Stimulated activated CD4-positive, alpha-beta T cell treated with anti-CD3 and anti-CD28 coated beads, Interleukin-12 subunit alpha, Interleukin-12 subunit beta, amount 100 ng/mL, for 48 hours (primary cell): ENCODE measurements at places on chromosomes 4 and X.

DNA sequence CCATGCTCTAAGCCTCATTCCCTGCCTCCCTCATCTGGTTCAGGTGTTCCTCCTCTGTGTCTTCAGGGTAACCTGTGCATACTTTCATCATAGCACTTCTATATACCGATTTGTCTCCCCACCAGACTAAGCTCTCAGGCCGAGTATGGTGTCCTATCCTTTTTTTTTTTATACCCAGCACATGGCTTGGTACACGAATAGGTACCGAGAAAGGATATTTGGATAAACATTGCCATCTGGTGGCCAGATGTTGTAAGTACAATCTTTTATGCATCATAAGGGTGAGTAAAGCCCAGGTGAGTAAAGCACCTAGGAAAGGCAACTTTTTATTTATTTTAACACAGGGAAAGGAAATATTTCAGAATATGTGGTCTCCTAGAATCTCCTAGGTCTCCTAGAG is 68.4 kb downstream of the MID2 start:
- no peak for DNase-seq

DNA sequence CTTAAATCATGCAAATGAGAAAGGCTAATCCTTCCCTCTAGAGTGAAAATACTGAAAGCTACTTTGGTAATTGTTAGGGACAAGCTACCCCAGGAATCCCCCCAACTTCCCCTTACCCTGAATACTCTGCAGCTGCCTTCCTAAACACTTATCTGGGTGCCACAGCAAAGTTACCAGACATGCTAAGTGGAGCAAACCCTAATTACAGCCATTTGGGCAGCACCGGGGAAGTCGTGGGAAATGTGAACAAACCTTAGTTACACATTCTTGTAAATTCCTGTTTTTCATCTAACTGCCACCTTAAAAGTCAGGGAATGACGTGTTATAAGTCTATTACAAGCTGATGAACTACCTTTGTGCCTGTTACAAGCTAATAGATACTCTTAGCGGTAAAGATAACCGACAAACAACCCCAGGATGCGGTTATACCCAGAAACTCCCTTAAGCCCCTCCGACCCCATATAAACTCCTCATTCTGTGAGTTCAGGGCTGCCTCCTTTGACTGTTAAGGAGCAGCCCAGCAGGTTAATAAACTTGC is 66.0 kb upstream of the PLAC8 start:
- DNase-seq, result no peak

DNA sequence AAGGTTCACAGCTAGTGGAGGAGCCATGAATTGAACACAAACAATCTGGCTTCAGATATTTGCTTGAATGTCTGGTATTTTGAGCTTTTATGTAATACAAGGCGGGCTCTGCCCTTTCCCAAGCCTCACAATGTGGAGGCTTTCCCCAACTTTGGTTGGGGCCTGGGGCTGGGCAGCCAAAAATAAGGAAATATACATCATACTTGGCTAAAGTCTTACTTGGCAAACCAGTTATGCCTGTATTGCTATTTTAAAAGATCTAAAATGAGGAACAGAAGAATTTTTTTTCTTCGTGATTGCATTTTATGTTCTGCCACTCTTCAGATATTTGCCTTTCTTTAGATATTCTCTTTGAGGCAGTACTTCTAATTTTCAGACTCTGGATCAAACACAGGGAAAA is 26.1 kb downstream of the ARFIP1 start:
- DNase-seq, result no peak

- DNase-seq, result no peak
Observed at GRCh38 chr4:165222651-165222994, 15.3 kb downstream of the KLHL2 start.

DNA sequence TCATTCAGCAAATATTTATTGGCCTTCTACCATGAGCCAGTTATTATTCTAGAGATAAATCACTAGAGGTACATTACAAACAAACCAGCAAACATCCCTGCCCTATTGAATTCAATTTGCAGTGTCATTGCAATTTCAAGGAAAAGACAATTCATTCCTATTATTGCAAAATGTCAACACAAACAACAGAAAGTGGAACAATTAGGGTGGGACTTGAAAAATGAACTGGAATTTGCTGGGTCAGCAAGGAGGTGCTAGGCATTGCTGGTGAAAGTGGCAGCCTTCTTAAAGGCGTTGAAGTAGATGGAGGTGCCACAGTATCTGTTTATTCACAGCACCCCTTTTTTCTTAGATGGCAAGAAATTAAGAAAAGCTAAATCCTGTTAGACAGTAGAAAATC is 224.0 kb upstream of the BMP3 start:
- no peak for DNase-seq

GRCh38 chr4:148827781-148828180 is 385.6 kb upstream of the NR3C2 start:
- no peak for DNase-seq

- DNase-seq, result no peak
Observed at GRCh38 chr4:17469931-17470674, 41.8 kb downstream of the QDPR start.

DNA sequence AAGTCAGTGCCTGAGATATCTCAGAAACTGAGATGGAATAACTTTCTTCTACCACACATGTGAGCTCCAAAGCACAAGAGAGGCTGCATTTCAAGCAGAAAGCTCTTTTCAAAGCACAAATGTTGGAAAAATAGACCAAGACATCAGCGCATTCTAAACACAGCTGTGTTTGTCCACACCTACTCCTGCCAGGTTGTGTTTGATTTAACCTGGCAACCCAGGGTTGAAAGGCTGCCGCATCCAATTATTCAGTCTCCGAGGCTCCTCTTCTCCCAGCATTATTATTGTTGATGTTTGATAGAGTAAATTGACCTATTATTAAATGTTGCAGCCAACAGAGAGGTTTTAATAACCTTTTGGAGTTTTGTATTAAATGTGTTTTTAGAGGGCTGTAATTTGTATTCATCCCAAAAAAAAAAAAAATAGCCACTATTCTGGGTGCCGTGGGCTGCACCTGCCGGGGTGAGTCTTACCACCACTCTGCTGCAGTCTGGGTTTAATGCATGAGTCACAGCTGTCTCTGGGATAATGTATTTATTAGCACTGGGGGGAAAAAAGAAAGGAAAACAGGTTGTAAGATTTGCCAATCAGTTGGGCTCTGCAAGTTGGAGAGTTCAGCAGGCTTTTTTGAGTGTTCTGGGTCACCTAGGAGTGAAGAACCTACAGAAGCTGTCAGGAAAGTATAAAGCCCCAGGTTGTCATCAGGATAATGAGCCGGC is 105.2 kb upstream of the NOCT start:
- DNase-seq, result no peak
